ENCODE measurements at places on chromosomes 12 and 14. TPM values are rescaled to one million over a fixed set of nuclear protein-coding genes. Genes with fewer than 3 reads are reported as not detected.

TEX22 gene
- total RNA-seq, result 2.1 TPM

IGFBP6 gene
- total RNA-seq, result 11.6 TPM

PPP4R4 gene
- not detected for total RNA-seq

SLC2A14 gene
- total RNA-seq, result not detected

TBC1D30 gene
- total RNA-seq, result 7.4 TPM

NTS gene
- not detected for total RNA-seq

AVPR1A gene
- not detected for total RNA-seq

All from endothelial cell of umbilical vein (primary cell).